ENCODE measurements at places on chromosomes 2 and 18.

DNA sequence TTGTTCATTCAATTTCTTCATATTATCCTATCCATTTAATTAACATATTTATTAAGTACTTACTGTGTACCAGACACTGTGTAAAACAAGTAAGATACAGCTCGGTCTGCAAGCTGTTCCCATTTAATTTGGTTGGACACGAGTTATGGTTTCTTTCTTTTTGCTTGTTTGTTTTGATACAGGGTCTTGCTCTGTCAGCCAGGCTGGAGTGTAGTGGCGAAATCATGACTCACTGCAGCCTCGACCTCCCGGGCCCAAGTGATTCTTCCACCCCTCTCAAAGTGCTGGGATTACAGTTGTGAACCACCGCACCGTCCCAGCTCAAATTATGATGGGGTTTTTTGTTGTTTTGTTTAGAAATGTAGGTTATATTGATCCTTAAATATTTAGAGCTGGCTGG lies 9.0 kb downstream of the CYBRD1 start:
- peaks cover 20% of the 10 kb centered on the region for H3K27me3 ChIP-seq
- H3K36me3 ChIP-seq: no peaks in the 10 kb centered on the region
- H3K27ac ChIP-seq: no peak overlapping the region
- no peak for DNase-seq
- no peak overlapping the region for H3K4me3 ChIP-seq

DNA sequence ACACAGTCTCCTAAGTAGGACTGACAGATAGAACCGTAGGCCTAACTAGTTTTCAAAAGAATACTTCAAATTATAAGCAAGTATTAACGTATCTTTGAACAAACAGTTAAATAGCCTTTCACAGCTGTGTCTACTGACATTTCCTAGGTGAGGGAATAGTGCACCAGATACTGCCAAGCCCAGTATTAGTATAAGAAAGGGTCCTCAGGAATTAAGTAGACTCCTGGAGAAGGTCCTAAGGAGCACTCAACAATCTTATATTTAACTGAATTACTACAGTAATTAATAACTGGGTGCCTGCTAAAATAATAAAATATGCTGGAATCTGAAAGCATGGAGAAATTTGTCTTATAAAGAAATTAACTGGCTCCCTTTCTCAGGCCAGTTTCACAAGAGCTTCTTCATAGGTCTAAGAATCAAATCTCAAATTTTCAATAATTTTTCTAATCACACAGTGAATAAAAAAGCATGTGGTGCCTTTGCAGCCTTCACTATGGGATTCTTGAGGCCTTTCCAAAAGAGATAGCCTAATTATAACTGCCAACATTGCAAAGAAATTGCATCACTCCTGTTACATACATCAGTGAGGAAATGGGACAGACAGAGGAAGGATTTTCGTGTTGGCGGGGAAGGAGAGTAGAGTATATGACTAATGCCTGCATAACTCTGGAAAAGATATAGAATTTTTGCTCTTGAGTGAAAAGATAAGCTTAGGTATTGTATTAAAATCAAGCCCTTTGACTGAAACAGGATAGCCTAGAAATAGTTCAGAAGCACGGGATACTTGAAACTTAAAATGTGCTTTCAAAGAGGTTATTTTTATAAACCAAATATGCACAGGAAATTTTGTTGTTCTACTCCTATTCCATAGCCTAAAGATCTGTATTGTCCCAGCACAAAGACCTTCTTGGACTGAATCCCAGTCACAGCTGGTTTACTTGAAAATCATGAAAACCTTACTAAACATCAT lies 228.6 kb upstream of the STK17B start:
- H3K36me3 ChIP-seq: no peaks in the 10 kb centered on the region
- no peaks in the 10 kb centered on the region for H3K27me3 ChIP-seq
- no peak for DNase-seq
- no peak overlapping the region for H3K4me3 ChIP-seq

DNA sequence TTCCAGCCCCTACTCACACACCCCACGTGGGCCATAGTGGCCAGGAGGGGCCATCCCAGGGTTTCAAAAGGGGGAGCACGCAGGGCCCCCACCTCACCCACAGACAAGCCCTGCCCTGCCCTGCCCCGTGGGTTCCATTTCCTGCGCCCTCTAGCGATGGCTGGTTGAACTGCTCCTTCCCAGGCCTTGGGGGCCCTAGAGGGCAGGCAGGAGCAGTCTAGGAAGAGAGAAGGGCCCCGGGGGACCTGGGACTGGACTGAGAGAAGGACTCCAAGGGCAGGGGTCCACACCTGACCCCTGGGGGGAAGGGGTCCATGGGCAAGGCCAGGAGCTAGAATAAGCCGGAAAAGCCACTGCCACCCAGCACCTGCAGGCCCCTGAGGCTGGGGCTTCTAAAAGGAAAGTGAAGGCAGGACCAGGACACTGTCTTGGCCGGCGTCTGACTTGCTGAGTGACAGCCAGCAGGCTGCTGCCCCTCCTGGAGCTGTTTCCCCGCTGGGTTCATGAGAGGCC lies 10.1 kb downstream of the CYP26B1 start:
- H3K27ac ChIP-seq: no peak overlapping the region
- H3K27me3 ChIP-seq: peaks cover 6% of the 10 kb centered on the region
- H3K4me1 ChIP-seq: no peaks in the 10 kb centered on the region
- H3K4me3 ChIP-seq: no peak overlapping the region

DNA sequence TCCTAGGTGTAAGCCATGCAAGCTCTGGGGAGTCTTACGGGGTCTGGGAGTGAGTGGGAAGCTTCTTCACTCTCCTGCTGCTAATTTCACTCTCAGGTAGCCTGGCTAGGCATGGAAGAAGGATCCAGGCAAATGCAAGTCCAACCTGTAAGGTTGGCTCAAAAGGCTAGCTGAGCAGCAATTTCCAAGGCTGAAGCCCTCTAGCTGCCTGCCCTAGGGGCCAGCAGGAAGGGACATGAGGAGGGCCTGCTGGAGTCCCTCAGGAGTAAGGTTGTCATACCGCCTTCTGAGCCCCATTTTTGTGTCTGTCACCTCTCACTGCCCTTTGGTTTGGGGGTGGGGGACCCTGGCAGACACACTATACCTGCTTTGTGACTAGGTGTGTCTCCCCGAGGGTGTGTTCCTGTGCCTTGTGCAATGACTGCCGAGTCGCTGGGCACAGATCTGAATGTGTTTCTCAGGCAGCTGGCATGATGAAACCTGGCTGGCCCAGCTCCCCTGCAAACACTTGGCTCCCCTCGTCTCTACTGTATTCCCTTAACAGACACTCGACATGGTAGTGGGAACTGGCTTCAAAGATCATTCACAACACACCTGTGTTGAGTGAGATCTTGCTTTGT lies 123.9 kb upstream of the FAM136A start:
- H3K36me3 ChIP-seq: no peaks in the 10 kb centered on the region
- no peaks in the 10 kb centered on the region for H3K4me1 ChIP-seq
- DNase-seq: no peak

GRCh38 chr18:62109676-62110075 lies 77.2 kb downstream of the PIGN start:
- no peak overlapping the region for H3K4me3 ChIP-seq
- H3K27me3 ChIP-seq: no peaks in the 10 kb centered on the region
- no peak overlapping the region for H3K27ac ChIP-seq
- H3K4me1 ChIP-seq: no peaks in the 10 kb centered on the region
- DNase-seq: no peak
- H3K36me3 ChIP-seq: peaks cover 4% of the 10 kb centered on the region

GRCh38 chr2:68849579-68850030 lies 21.6 kb downstream of the BMP10 start:
- H3K36me3 ChIP-seq: no peaks in the 10 kb centered on the region
- H3K4me3 ChIP-seq: no peak overlapping the region
- H3K27me3 ChIP-seq: peaks cover 41% of the 10 kb centered on the region
- no peak overlapping the region for H3K27ac ChIP-seq
- no peak for DNase-seq

DNA sequence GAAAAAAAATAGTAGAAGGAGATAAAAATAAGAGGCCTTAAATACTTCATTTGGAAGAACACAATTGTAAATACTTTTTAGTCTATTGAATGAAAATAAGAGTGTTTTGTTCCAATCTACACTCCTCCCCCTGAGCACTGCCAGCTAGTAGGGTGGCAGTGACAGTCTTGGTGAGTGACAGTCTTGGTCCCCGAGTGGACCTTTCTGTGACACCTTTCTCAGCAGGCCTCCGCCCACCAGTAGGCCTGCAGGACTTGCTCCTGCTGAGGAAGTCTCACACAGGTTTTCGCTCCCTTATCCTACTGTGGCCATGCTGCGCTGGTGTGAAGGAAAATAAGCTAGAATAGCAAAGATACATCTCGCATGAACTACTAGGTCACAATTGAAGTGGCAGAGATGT lies 666.8 kb downstream of the NR4A2 start:
- no peak overlapping the region for H3K27ac ChIP-seq
- no peaks in the 10 kb centered on the region for H3K36me3 ChIP-seq
- no peaks in the 10 kb centered on the region for H3K27me3 ChIP-seq
- no peak for DNase-seq

DNA sequence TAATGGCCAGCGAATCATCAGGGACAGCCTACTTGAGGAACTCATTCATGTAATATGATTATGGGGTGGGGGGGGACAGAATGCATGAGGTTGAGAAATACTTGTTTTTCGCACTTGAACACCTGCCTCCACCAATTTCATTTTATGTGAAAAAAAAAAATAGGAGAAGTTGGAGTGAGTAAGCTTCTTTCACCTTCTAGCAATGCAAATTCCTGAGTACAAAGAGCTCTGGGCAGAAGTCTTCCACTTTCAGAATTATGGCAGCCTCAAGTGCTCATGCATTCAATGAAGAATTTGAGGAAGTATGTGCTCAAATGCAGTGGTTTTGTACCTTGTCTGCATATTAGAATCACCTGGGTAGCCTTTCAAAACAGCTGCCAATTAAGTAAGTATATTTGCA lies 40.1 kb upstream of the GPD2 start:
- H3K27ac ChIP-seq: no peak overlapping the region
- peaks cover 29% of the 10 kb centered on the region for H3K4me1 ChIP-seq
- H3K27me3 ChIP-seq: peaks cover 6% of the 10 kb centered on the region
- H3K36me3 ChIP-seq: no peaks in the 10 kb centered on the region
- no peak for DNase-seq

DNA sequence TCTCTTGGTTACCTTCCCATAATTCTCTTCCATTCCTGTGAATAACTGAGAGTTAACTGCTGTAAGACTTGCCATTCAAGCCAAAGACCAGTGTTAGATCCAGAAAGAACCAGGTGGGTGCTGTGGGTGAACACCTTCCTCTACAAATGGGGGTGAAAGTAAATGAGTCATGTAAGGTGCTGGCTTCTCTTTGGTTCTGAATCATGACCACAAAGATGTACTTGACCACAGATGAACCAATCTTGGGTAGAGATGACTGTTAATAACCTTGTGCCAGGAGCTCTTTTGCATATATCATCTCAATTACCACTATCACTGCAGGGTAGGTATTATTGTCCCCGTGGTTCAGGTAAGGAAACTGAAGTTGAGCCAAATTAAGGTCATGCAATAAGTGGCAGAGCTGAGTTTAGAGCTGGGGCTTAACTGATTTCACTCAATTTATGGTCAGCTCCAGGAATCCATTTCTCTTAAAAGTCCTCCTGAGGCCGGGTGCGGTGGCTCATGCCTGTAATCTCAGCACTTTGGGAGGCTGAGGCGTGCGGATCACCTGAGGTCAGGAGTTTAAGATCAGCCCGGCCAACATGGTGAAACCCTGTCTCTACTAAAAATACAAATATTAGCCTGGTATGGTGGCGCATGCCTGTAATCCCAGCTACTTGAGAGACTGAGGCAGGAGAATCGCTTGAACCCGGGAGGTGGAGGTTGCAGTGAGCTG lies 244.9 kb upstream of the CXCR4 start:
- no peak overlapping the region for H3K27ac ChIP-seq
- DNase-seq: peak; percentile 66
- H3K4me3 ChIP-seq: no peak overlapping the region
- H3K27me3 ChIP-seq: no peaks in the 10 kb centered on the region
- H3K36me3 ChIP-seq: peaks cover 5% of the 10 kb centered on the region

GRCh38 chr2:172253190-172254052 lies 150.7 kb upstream of the DLX2 start:
- no peak overlapping the region for H3K27ac ChIP-seq
- H3K36me3 ChIP-seq: no peaks in the 10 kb centered on the region
- DNase-seq: peak; percentile 74
- peaks cover 16% of the 10 kb centered on the region for H3K4me1 ChIP-seq
- H3K4me3 ChIP-seq: no peak overlapping the region

GRCh38 chr2:60318544-60318943 lies 234.9 kb downstream of the BCL11A start:
- H3K4me3 ChIP-seq: no peak overlapping the region
- no peak for DNase-seq
- H3K27ac ChIP-seq: no peak overlapping the region
- H3K27me3 ChIP-seq: peaks cover 30% of the 10 kb centered on the region
- no peaks in the 10 kb centered on the region for H3K36me3 ChIP-seq

GRCh38 chr2:129484999-129485897 lies 494.2 kb upstream of the RAB6C start:
- DNase-seq: no peak
- no peaks in the 10 kb centered on the region for H3K36me3 ChIP-seq
- no peak overlapping the region for H3K27ac ChIP-seq
- H3K27me3 ChIP-seq: no peaks in the 10 kb centered on the region

- no peak overlapping the region for H3K27ac ChIP-seq
- H3K4me1 ChIP-seq: no peaks in the 10 kb centered on the region
- DNase-seq: no peak
- no peaks in the 10 kb centered on the region for H3K27me3 ChIP-seq
Observed at GRCh38 chr18:28161608-28162599, 15.0 kb downstream of the CDH2 start.

DNA sequence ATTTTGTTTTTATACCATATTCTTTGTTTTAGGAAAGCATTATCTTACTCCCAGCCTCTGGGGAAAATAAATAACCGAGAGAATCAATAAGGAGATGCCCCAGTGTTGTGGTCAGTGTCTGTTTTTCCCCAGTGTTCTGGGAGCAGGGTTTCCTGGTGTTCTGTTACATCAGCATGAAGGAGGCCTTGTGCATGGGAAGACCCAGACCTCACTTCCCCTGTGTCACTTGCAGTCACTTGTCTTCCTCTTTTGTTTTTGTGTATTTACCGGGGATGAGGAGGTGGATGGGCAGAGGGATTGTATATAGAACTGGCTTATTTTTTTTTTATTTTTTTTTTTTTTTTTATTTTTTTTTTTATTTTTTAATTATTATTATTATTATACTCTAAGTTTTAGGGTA lies 45.0 kb upstream of the MGAT5 start:
- H3K27ac ChIP-seq: no peak overlapping the region
- H3K4me1 ChIP-seq: no peaks in the 10 kb centered on the region
- no peak overlapping the region for H3K4me3 ChIP-seq
- DNase-seq: no peak

DNA sequence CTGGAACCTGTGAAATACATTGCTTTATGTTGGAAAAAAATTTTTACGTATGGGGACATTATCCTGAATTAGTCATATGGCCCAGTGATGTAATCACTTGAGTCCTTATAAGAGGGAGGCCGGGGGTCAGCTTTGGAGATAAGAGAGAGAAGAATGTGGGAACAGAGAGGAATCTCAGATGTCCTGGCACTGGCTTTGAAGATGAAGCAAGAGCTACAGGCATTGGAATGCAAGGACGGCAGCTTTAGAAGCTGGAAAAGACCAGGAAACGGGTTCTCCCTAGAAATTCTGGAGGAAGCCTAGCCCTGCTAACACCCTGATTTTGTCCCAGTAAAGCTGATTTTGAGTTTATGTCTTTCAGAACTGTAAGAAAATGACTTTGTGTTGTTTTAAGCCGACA lies 1129.9 kb upstream of the GYPC start:
- no peak overlapping the region for H3K27ac ChIP-seq
- H3K36me3 ChIP-seq: no peaks in the 10 kb centered on the region
- H3K27me3 ChIP-seq: no peaks in the 10 kb centered on the region
- DNase-seq: no peak
- H3K4me1 ChIP-seq: no peaks in the 10 kb centered on the region

Data from T-helper 2 cell treated with Interferon-gamma antibody and Interleukin-4, amounts not matched to agents 5 μg/mL and 100 μg/mL, for 36 hours (primary cell).